Right kidney (tissue), 9 donors: ENCODE measurements at places on chromosomes 11 and 22.

DNA sequence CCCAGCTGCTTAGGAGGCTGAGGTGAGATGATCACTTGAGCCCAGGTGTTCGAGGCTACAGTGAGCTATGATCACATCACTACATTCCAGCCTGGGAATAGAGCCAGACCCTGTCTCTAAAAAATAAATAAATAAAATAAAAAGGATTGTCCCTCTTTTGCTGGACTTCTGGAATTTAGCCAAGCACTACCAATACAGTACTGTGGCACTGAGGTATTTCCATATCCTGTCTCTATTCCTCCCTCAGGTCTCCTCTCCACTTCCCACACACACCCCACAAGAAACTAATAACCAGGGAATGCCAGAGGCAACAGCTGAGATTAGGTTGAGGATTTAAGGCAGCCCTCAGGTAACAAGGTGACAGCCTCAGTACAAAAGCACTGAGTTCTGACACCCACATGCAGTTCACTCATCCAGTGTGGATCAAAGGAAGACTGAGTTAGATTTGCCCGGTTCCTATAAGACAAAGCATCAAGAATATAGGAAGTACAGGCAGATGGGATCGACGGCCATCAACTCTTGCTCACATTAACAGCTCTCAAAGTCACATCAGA, 4.5 kb upstream of the PPP2R1B start:
- no peak for DNase-seq

DNA sequence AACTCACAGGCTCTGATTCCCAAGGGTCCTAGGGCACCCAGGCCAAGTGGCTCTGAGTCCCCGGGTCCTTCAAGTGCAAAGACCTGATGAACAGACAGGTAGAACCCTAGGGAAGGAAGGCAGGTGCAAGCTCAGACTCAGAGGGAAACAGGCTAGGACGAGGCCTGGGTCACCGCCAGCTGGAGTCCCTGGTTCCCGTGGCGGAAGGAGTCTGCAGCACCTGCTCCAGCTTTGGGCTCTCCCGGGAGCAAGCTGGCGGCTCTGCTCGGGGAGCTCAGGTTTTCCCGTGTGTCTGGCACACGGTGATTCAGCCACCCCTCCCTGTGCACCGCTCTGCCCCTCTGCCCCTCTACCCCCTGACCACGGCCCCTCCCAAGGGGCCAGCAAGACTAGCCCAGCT, 59.8 kb downstream of the WNT7B start:
- no peak for DNase-seq

DNA sequence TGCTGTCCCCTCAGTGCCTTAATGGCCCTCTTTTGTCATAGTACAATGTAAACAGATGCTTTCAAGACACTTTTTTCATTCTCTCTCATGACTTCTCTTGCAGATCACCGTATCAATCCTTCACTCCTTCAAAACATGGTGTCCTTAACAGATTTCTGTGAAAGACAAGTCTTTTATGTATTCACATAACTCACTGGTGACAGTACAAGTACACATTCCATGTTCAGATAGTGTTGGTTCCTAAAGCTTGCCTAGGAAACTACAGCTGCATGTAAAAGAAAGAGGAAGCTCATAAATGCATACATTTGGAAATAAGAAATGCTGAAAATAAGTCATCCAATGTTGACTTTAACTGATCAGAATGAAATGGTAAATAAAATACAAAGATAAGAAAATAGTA, 5.0 kb upstream of the OR52E6 start:
- no peak for DNase-seq

GRCh38 chr22:32395107-32395506, 16.9 kb downstream of the RTCB start:
- no peak for DNase-seq

DNA sequence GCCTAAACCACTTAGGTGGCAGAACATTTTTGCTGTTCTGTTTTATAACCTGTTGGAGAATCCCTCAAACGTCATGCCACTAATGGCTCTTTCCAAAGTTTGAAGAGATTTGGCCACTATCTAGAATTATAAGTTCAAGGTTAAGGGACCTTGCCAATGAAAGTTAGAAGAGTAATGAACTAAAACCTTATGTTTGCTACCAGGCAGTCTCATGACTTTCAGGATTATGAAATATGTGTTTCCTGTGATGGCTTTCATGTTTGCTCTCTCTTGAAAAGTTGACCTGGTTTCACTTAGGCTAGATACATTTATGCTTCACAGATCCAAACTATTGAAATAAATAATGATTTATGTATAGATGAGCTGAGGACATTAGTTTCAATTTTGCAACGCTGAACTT, 340.0 kb downstream of the LRRC4C start:
- no peak for DNase-seq

GRCh38 chr11:8023831-8024555, 36.9 kb downstream of the EIF3F start:
- no peak for DNase-seq

DNA sequence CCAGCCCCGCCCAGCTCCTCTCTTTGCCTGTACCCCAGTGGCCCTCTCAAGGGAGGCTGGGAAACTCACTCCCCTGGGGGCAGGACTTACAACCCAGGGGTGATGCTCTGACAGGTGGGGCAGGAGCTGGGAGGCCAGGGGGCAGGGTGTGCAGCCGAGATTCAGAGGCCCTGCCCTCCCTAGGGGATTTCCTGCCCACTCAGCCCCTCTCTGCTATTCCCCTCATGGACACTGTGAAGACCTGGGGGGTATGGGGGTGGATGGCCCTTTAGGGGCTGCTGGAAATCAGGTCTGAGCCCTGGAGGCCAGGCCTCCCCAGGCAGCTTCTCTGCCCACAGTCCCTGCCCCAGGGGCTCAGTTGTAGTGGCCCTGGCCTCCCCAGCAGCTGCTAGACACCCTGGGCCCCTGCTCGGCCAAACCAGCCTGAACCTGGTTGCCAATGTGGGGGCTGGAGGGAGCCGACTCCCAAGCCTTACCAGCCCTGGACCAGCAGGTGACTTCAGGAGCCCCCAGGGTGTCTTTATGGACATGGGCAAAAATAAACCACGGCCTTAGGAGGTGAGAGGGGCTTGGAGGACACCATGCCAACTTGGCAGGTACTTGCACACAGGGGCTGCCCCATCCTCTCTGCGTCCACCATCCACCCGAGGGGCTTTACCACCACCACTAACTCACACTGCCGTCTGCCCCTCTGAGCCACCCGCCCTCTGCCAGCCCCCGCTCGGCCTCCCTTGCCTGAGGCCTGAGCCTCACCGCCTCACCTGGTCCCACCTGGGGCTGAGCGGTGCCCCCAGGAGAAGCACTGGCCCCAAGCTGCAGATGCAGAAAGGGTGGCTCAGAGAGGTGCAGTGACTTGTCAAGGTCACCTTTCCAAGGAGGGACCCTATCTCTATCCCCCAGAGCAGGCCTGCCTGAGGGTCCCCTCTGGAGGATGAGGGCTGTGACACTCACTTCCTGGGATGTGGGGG, 2.8 kb upstream of the PHLDA2 start:
- no peak for DNase-seq

- no peak for DNase-seq
These were observed 452.3 kb upstream of the RAG2 start for GRCh38 chr11:37050311-37050710.

DNA sequence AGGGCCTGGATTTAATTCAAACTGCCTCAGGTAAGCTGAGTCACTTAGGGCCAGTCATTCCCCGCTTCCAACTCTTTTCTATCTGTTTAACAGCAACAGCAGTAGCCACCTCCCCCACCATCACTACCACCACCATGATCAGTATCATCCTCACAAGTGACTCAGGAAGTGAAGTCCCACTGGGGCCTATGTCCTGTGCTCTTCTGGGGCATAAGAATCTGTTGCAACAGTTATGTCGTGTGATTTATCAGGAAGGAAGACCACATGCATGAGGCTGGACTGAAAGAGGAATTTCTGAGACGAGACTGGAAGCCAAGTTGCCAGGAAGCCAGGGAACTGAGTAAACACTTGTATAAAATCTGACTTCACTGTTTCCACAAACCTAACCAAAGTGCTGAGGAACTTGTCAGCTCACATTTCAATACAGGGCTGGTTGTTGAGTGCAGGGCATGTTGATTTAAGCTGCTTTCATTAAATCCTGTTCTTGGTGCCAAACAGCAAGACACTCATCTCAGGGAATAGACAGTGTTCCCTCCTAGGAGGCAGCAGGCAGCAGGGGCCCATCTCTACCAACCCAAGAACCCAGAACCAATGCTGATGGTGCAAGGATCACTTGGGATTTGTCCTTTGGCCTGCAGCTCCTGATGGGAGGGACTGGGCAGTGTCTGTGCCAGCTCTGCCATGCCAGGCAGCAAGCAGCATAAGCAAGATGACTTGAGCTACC, 226.7 kb upstream of the NARS2 start:
- DNase-seq, result no peak

DNA sequence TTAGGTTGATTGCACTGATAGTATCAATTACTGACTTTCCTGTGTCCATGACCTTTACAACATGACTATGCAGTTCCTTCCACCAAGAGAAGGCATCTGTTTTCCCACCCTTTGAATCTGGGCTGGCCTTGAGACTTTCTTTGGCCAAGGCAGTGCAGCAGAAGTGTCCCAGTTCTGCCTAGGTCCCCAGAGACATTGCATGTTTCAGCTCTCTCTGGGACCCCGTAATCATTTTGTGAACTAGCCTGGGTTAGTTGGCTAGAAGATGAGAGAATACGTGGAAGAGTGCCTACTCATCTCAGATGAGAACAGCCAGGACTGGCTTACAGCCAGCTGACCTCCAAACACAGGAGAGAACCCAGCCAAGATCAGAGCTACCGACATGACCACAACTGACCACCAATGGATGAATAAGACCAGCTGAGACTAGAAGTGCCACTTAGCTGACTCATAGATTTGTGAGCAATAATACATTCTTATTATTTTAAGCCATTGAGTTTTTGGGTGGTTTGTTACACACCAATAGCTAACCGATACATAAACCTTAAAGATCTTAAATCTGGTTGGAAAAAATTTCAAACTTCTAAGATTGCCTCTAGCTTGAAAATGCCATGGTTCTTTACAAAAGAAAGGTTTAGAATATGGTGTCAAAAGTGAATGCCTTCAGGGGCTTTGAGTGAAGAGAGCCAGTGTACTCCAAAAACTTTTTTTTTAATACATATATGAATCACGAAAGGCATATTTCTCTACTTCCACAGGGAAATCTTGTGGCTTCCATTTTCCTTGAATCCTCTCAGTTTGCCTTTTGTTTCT, 145.2 kb downstream of the FBXO7 start:
- DNase-seq, result no peak

DNA sequence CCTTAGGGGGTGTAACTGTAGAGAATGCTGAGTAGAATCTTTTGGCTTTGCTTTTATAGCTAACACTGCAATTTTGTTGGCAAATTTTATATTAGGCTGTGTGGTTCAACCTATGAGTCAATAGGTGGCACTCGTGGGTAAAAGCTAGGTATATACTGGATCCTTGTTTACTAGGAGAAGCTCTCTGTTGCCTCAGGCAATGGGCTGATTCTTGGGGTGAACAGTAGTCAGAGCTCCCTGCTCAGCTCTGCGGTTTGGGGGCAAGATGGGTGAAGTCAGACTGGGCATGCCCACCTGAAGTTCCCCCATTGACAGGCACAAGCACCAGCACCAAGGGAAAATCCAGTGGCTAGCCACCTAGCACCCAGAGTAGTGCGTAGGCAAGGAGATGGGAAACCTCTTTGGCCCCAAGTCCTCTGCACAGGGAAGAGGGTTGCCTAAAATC, 238.7 kb downstream of the FAM181B start:
- DNase-seq, result no peak

DNA sequence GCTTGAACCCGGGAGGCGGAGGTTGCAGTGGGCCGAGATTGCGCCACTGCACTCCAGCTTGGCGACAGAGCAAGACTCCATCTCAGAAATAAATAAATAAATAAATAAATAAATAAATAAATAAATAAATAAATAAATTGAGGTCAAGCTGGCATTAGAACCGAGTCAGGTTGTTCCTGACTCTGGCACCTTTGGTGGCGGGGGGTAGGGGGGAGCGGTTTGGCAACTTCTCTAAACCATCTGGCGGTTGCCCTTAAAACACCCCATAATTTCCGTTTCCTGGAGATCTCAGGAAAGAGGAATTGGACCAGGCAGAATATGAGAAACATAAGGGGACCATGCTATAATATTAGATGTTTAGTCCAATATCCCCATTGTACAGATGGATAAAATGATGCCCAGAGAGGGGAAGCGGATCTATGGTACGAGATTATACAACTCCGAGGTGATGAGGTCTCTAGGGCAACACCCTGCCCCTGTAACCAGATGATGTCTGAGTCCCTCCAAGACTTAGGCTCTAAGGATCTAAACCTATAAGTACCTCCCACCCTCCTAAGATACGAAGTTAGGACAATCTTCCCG, 785 bp downstream of the CLPB start:
- no peak for DNase-seq

GRCh38 chr11:71428861-71429435, 19.2 kb downstream of the DHCR7 start:
- DNase-seq, result no peak

DNA sequence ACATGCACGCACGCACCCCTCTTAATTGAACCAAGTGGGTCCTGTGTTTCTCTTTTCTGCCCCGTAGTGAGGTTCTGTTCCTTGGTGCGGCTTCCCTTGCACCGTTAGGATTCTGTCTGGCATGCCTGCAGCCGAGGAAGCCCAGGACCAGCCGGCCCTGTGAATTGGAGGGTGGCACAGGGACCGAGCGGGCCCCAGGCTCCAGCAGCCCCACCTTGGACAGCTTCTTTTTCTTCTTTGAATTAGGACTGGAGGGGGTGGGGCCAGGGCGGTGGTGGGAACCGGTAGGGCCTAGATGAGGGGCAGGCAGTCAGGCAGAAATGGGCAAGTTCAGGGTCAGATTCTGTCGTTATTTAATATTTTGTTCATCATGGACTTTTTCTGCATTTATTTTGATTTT, 94.7 kb downstream of the MPPED1 start:
- DNase-seq, result no peak

- no peak for DNase-seq
These were observed 41.8 kb downstream of the MAP6 start for GRCh38 chr11:75626889-75627529.

GRCh38 chr11:18419040-18419439, 6.9 kb downstream of the LDHC start:
- DNase-seq, result no peak

DNA sequence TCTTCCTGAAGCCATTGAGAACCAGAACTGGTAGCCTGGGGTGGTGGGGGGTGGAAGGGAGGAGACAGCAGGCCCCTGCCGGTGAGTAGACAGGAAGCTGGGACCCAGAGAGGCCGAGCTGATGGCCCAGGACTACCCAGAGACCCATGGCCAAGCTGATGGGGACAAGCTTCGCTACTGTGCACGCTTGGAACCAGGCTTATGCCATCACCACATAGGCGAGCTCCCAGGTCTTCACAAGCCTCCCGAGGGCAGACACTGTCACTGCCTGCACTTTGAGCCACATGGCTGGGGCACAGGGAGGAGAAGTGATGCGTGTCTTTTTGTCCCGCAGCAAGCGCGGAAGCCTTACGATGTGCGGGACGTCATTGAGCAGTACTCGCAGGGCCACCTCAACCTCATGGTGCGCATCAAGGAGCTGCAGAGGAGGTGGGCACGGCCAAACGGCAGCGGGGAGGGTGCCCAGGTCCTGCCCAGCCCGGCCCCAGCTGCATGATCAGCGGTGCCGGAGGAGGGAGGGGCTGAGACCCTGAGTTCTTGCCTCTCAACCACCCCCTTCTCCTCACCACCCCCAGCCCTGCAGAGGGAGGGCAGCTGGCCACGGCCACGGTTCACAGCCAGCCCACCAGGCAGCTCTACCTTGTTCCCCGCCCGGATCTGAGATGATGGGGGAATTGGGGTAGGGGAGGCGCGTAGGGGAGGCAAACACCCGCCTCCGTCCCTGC, 76.0 kb upstream of the KCNQ1OT1 start:
- no peak for DNase-seq

- no peak for DNase-seq
These were observed 3.3 kb upstream of the DGCR8 start for GRCh38 chr22:20076627-20077172.
